ENCODE measurements at places on chromosomes 1 and 21. TPM values are rescaled to one million over a fixed set of nuclear protein-coding genes. Genes with fewer than 3 reads are reported as not detected.

GRCh38 chr1:64686828-64687724 is 57.8 kb upstream of the RAVER2 start:
- no peaks in the 10 kb centered on the region for H3K4me1 ChIP-seq
- peaks cover 9% of the 10 kb centered on the region for H3K36me3 ChIP-seq
- peak; percentile 54 for DNase-seq
- no peaks in the 10 kb centered on the region for H3K27me3 ChIP-seq
- no peak overlapping the region for H3K4me3 ChIP-seq

DNA sequence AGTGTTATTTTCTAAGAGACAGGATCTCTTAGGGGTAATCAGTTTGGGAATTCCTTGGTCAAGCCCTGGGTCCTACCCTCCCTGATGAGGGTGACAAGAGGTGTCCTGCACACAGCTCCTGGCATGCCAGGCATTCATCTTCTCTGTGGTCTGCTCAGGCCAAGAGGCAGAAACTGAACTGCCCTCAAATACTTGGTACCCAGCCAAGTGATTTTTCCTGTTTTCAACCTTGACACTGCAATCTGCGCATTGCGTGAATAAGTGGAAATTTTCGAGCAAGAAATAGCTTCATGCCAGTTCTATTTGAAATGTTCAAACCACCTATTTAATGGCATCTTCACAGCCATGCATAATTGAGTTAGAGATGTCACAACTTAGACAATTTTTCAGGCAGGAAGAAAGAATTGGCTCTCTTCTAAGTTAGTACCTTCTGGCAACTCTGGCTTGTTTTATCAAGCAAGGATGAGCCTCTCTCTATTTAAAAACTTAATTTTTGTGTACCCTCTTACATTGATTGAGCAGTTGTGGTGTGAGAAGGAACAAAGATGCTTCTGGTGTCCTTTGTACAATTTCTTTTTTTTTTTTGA is 27.0 kb downstream of the DNM3 start:
- H3K27me3 ChIP-seq: no peaks in the 10 kb centered on the region
- no peaks in the 10 kb centered on the region for H3K36me3 ChIP-seq
- H3K4me3 ChIP-seq: no peak overlapping the region
- no peak overlapping the region for H3K27ac ChIP-seq

DNA sequence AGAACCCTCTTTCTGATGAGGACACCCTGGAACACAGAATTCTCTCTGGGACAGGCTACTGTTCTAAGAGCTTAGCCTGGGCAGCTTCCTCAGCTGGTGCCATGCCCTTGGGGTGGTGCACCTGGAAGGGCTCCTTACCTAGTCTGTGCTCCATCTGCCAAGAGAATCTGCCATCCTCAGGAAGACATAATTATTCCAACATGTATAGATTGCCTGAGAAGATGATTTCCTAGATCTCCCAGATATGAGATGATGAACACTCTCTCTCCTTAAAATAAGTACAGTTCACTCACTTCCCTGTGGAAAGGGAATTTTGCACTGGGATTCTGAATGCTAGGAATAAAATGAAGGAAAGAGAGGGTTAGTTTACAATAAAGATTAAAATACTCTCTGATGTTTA is 87.6 kb downstream of the NENF start:
- H3K27ac ChIP-seq: no peak overlapping the region
- no peak overlapping the region for H3K4me3 ChIP-seq
- H3K27me3 ChIP-seq: no peaks in the 10 kb centered on the region
- H3K4me1 ChIP-seq: peaks cover 9% of the 10 kb centered on the region
- DNase-seq: no peak

The THEMIS2 gene
- 21.0 TPM for total RNA-seq

DNA sequence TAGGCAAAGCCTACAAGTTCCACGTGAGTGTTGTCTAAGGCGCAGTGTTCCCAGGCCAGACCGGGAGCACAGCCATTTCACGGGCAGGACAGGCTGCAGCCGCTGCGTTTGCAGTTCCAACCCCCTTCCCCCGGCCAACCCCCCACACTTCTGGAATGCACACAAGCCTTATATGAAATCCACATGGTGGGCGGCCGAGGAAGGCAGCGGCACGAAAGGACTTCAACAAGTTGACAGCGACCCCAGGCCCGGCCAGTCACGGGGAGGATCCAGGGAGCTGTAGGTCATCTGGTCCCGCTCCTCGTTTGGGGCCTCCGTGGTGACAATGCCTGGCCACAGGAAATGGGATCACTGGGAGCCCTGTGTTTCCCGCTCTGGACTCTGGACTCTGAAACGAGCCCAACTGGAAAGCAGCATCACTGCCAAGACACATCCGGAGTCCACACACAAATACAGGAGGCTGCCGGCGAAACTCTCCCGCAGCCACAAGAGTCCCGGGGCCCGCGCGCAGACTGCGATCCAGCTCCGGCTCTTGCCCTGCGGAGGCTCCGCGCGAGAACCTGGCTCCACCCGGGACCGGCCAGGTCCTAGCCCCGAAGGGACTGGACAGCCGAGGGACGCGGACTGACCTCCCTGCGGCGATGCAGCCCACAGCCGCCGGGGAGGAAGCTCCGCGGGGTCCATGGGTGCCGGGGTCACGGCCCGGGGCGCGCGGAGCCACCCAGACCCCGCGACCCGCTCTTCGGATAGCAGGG is 794 bp downstream of the NID1 start:
- peak overlapping the region; percentile 63 for H3K27ac ChIP-seq
- H3K4me1 ChIP-seq: peaks cover 21% of the 10 kb centered on the region
- peak; percentile 56 for DNase-seq
- peak overlapping the region; percentile 43 for H3K4me3 ChIP-seq
- H3K36me3 ChIP-seq: no peaks in the 10 kb centered on the region

All from body of pancreas (tissue), 4 donors.